ENCODE measurements at places on chromosomes 1 and 21.
A peak's percentile ranks its signal among the peaks of the same experiment; 100 is the strongest.

GRCh38 chr1:240931031-240931430 lies 319.1 kb upstream of the GREM2 start:
- no peak for DNase-seq

- DNase-seq = no peak
Measured at GRCh38 chr1:174352883-174353608, 94.7 kb upstream of the GPR52 start.

DNA sequence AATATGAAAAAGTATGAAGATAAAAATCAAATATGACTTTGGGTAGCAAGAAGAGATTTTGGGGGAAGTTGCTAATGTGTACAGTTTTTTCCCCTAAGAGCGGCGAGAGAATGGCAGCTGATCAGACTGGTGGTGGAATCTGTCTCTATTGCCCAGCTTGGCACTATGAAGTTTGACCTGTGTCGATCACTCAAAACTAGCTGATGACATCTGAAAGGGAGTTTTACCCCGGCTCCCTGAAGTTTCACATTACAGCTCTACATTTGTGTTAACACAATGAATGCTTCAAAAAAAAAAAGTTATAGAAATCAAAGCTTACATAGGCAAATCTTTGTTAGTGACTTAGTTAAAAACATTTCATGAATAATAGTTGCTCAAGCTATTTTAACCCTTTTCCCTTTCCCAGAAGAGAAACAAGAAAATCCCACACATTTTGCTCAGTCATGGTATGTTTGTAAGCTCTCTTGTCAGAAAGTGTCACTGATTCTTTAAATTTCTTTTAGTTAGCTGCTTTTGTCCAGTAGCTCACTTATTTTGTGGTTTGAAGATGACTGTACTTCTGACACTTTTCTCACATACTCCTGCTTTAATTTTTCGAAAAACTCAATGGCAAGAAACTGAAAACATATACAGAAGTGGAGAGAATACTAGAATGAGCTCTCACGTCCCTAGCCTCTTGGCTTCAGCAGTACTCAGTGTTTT lies 41.3 kb downstream of the DYRK1A start:
- DNase-seq = no peak

DNA sequence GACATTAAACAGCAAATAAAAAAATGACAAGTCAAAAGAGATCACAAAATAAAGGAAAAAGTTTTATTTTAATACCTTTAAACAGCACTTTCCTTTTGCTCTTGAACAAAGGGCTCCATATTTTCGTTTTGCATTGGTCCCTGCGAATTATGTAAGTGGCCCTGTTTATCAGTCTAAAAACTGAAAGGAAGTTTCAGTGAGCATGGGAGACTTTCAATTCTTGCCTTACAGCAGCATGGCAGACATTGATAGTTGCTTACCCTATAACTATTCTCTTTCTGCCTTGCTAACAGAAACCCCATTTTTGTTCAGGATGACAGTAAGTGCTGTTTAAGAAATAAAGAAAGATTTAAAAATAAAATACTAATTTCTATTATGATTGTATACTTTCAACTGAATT lies 5.2 kb upstream of the SH3GLB1 start:
- no peak for DNase-seq

DNA sequence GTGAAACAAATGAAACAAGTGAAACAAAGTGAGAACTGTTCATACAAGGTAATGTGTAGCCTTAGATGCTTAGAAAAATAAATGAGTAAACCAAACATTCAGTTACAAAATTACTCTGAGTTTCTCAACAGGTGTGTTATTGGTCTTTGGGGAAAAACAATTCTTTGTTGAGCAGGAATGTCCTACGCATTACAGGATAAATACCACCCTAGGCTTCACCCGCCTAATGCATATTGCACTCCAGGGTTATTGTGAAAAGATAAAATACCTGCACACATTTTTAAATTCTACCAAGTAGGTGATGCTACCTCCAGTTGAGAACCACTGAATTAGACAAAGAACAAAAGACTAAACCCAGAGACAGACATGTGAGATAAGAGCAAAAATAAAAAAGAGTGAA lies 72.2 kb downstream of the ADAMTS1 start:
- no peak for DNase-seq

GRCh38 chr1:66333466-66334199 lies 200.3 kb upstream of the SGIP1 start:
- DNase-seq = peak; percentile 16

DNA sequence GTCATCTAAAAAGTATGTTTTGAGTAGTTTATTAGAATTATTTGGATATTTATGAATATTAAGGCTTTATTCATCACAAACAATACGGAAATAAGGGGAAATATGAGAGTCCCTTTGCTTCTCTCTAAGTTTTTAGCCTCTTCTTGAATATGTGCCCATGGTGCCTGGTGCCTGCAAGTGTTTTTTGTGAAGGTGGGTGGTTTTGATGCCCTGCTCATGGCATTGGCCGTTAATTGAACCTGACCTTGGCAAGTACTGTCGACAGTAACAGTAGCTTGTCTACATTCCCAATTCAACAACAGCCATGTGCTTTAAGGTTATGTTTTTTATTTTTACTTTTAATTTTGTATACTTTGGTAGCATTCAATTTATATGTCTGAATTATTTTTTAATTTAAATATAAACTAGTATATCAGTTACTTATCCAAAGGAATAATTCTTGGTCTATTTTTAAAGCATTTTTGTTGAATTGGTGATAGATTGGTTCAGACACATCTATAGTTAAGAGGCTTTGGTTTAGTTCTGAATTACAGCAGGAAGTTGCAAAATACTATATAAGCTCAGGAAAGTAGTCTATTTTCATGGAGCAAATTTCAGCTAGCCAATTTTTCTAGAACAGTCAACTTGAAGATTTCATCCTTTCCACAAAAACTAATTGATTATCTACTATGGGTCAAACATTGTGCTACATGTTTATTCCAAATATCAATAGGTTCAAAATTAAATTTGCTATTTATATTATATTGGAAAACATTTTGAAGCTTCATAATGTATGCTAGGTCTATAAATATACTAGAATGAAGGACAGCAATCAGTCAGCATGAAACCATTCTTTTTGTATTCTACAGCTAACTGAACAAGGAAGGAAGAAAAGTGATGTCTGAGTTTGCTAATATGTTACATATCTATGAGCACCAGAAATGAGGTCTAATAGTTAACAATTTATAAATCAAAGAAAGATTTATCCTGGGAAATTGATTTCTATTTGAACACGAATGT lies 184.4 kb downstream of the MRPL39 start:
- DNase-seq = no peak

- DNase-seq = no peak
Measured at GRCh38 chr21:34333121-34333739, 30.6 kb upstream of the KCNE2 start.

DNA sequence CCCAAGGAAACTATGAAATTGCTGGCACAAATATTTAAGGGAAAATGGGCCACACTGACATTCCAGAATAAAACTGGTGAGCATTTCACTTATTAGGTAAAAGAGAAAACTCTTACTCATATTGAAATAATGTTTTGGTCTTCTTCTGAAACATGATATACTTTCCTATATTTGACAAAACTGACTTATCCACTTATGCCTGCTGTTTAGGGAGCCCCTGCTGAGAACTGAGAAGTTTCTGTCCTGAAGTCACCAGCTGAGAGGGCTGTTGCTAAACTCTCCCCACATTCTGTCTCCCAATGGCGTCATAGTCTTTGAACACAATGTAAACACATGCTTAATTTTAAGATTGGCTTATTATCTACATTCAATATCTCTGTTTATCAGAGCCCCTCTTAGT lies 46.8 kb upstream of the ZC3H11B start:
- no peak for DNase-seq

DNA sequence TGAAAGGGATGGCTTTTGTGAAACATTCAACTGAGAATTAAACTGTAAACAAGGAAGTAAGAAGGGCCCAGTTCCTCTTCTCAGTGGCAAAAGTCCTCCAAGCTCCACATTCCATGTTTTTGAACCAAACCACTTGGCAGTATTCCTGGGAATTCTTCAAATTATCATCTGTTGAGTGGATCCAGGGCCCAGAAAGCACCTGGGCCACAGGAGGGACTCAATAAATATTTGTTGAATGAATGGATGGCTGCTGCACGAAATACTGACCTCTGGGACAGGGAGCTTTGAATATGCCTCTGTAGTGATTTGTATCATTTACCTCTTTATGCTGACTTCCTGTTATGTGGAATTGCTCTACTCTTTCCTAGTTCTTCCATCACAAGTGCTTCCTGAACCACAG lies 4.7 kb downstream of the SLC35F3 start:
- DNase-seq = no peak

GRCh38 chr1:208178091-208178529 lies 66.1 kb downstream of the PLXNA2 start:
- DNase-seq = no peak

DNA sequence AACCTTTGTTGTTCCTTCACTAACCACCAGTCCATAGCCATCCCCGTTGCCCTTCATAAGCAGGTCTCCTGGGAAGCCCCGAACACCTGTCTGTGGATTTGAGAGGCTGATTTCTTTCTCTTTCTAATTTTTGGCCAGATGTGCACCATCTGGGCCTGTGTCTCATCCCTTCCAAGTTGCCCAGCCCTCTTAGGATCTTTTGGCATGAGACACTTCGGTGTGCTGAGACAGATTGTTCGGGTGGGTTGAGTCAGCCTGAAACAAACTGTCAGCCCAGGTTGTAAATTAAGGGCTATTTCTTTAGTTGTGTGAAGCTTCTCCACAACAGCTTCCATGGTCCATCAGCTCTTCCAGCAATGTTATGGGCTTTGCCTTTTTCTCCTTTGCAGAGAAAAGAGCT lies 1.4 kb upstream of the DNAJC11 start:
- no peak for DNase-seq

- no peak for DNase-seq
Measured at GRCh38 chr1:31326461-31326860, 29.6 kb downstream of the ZCCHC17 start.

DNA sequence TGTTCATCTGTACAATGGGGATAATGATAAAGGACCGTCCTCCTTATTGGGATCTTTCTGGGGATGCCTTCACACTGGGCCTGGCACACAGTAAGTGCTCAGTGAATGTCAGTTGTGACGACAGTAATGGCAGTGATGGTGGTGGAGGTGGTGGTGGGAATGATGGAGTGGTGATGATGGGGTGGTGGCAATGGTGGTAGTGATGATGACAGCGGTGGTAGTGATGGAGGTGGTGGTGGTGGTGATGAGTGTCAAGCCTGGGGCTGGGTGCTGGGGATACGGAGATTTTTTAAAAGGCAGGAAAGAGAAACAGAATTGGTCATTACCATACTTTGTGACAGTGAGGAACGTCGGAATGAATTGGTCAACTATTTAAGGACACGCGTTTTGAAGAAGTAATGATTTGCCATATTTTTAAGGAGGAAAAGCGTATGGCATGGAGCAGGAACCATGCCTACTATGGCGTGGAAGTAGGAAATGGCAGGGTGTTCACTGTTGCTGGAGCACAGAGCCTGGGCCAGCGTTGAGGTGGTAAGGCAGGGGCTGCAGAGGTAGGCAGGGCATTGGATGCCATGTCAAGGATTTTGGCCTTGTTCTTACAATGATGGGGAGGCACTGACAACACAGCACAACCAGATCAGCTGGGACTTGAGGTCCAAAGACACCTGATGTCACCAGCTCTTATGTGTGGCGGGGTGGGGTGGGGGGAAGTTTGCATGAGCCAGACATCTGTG lies 128.7 kb downstream of the ACTL8 start:
- DNase-seq = no peak

DNA sequence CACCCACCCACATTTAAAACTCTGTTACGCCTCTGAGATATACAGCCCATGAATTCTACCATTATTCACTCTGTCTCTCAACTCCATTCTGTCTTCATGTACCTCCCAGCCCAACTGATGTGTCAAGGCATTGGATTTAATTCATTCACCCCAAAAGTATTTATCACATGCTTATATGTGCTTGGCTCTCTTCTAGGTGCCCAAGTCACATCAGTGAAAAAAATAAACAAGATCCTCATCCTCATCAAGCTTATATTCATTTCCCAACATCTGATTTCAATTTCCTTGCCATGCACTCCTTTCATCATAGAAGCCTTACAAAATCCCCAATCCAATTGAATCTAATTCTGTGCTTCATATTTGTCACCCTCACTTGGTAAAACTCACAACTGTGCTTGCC lies 967.6 kb downstream of the LTN1 start:
- no peak for DNase-seq

- peak; percentile 94 for DNase-seq
Measured at GRCh38 chr21:33947451-33948095, 32.0 kb upstream of the ATP5PO start.

- DNase-seq = no peak
Measured at GRCh38 chr1:115958866-115959265, 17.4 kb upstream of the SLC22A15 start.

DNA sequence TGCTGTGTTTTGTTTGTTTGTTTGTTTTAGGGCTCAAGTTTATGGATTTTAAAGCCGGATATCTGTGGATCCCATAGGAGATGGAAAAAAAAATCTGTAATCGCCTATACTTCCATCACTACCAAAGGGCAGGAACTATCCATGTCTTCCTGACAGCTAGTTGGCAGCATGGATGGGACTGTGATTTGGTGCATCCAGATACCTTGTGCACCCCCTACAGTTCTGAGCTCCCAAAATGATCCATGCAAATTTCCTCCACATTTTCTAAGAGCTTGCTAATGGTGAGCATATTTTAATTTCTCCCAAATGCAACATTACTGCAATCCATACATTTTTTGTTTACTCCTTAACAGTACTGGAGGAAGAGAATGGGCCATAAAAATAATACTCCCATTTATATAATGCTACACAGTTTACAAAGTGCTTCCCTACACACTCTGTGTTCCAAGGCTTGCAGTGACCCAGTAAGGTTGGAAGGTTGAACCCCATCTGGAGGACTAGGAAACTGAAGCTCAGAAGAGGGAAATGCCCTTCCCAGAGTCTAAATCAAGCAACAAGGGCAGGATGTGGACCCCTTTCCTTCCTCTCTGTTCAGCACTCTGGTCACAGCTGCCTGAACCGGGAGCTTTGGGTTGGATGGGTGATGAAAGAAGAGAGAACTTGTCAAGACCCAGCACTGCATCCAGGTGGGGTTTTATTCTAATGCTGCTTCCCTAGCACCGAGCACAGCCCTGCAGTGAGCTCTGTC lies 48.0 kb downstream of the CAPN8 start:
- DNase-seq = no peak

DNA sequence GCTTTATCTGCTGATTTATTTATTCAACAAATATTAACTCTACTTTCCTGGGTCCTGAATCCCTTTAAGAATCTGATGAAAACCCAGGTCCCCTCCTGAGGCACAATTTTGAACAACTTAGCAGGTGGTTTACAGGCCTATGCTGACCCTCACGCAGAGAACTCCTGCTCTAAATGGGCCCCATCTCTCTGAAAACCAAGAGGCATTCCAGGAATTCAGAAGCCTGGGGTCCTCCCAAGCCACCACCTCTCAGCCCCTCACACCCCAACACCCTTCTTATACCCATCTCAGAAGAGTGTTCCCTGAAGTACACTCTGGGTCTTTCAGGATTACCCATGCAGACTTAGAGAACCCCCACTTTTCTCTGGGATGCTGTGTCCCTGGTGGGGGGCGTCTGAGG lies 34.5 kb downstream of the LHX4 start:
- no peak for DNase-seq
